Stimulated activated CD4-positive, alpha-beta T cell treated with anti-CD3 and anti-CD28 coated beads, Interleukin-12 subunit alpha, Interleukin-12 subunit beta, amount 100 ng/mL, for 24 hours (primary cell): ENCODE measurements at places on chromosomes 16 and 17.

GRCh38 chr17:27958708-27959381 lies 65.7 kb upstream of the LYRM9 start:
- DNase-seq, result no peak

- DNase-seq, result no peak
These were observed 17.2 kb upstream of the NSMCE1 start for GRCh38 chr16:27285676-27286196.

DNA sequence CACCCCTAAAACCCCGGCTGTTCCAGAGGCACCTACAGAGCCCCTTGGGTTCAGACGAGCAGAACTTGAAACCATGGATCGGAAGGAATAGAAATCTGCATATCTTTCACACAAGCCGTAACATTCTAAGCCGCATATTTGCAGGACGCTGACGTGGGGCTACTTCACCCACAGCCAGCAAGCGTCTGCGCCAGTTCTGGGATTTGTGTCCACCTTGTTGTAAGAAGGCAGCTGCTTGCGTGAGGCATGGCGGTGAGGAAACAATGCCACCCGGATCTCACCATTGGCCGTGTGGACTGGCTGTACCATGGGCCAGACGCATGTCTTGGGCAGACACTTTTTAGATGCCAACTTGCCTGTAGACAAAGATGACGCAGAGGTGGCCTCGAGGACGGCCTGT lies 34.5 kb downstream of the TNFRSF13B start:
- no peak for DNase-seq

DNA sequence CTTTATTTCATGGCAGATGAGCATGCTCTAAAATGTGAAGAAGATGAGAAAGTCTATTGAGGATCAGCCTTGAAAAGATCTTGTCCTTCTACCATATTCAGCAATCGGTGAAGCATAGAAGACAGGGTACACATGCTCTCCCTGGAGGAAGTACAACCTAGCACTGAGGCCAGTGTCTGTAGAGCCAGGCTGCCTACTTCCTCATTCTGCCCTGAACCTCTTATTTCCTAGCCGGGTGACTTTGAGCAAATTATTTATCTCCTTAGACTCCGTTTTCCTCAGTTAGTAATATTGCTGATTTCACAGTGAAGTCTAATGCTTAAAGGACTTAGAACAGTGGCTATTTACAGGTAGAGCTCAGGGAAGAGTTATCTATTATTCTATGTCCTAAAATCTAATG lies 58.4 kb downstream of the TMEM100 start:
- DNase-seq, result no peak
